ENCODE measurements at places on chromosomes 2 and 18.

GRCh38 chr2:42492691-42493467, 903 bp downstream of the KCNG3 start:
- peak; percentile 11 for DNase-seq

DNA sequence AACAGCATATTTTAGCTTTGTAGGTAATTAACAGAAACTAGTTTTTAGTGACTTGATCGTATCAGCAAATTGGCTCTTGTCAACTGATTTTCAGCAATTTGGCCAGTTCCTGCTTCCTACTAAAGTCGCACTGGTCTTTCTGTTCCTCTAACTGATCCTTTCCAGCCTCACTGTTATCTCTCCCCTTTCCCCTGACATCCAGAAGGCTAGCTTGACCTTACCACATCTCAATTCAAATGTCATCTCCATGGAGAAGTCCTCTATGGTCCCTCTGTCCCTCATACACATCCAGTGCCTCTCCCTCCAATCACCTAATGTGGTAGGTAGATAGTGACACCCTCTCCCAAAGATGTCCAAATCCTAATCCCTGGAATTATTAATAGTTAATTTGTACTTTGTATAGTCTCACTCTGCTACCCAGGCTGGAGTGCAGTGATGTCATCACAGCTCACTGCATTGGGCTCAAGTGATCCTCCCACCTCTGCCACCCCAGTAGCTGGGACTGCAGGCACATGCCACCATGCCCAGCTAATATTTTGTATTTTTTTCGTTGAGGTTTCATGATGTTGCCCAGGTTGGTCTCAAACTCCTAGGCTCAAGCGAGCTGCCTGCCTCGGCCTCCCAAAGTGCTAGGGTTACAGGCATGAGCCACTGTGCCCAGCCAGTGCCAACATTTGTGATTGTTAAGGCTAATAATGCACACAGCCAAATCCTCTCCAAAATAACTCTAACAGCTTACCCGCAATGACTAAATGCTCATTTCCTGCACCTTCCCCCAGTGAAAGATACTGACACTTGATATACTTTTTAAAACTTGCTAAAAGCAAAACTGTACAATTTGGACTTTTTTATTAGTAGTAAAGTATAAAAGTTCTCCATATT, 16.9 kb downstream of the PSTPIP2 start:
- no peak for DNase-seq

DNA sequence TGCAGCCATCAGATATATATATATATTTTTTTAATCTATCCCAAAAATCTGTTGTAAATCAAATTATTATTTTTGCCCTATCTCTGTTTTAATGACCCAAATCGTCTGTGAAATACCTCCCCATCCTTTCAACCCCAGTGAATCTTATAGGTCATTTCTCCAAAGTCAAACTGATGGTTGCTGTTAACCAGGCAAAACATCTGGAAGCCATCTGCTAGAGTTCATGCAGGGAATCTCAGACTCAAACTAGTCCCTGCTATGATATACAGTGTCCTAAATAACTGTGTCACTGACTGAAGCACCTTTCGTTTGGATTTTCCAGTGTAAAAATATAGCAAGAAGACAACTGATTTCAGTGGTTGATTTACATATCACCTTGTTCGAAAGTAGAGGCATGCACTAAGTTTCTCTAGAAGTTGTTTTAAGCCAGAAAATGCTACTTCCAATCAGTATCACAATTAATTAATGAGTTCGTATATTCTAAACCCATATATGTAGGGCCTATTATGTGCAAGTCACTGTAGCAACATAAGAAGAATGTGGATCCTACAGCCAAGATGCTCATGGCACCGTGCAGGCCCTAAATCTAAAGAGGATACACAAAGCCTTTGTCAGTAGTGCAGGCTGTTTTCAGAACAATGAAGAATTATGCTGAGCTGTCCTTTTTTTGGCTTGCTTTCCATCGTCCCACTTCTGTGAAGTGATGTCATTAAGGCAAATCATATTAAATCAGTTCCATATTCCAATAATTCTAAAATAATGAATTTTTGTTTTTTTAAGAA, 566.0 kb downstream of the STK39 start:
- DNase-seq: no peak

DNA sequence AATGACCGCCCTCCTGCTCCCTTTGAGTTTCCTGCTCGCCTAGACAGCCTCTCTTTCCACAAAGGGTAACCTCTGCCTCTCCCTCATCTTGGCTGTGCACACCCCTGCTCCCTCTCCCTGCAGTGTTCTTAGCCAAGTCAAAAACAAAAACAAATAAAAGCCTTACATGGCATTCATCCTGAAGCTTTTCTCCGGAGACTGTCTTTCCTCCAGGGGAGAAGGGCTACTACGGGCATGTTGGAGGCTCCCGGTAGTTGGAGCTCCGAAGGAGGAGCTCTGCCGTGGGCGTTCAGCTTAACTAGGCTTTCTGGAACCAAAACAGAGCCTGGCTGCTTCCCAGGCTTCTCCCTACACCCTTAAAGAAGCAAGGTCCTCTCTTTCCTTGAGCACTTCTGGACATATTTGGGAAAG, 104.2 kb downstream of the TPGS2 start:
- no peak for DNase-seq

Measured in nucleus accumbens (tissue), 56 donors.